ENCODE measurements at places on chromosomes 16 and 17.

- no peak for DNase-seq
Observed at GRCh38 chr17:30924341-30924740, 2.6 kb downstream of the ADAP2 start.

DNA sequence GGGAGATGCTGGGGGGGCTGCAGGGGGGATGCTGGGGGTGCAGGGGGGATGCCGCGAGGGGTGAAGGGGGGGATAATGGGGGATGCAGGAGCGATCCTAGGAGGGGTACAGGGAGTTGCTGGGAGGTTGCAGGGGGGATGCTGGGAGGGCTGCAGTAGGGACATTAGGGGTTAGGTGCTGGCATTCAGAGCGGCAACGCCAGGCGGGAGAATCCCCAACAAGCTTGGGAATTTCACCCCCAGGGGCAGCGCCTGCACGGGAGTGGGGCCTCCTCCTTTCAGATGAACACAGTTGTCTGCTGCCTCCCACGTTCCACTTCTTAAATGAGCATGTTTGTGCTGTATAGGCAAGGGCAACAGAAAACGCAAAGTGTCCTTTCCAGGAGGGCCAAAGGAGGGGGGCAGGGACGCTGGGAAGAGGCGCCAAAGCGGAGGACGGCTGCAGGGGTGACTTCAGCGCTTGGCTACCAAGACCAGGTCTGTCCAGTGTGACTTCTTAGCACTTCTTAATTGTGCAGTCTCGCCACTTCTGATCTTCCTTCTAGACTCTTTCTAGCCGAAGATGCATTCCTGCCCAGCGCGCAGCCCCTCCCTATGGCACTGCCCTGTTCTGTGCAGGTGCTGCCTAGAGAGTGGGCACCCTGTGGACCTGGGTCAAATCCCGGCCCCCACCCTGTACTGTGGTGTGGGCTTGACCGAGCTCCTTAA is 2.0 kb upstream of the SLC6A4 start:
- DNase-seq, result no peak

DNA sequence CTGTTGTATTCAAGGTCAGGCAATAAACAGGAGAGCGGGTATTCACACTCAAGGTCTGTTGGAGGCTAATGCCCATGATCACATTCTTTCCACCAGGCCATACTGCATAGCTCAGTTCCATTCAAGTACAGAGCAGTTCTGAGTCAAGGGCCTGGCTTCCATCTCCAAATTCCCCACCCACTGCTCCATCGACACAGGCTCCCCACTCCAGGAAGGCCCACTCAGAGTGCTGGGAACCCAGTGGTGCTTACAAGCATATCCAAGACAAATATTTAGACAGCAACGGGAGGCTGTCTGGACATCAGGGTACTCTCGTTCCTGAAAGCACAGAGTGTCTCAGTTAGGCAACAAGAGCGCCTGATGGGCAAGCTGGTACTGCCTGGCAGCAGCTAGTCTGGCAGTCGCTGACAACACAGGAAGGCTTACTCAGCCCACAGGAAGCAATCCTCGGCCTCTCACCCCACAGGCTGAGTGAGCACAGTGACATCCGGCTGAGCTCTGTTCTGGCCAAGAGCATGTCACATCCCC is 40.9 kb downstream of the RFFL start:
- peak; percentile 86 for DNase-seq

DNA sequence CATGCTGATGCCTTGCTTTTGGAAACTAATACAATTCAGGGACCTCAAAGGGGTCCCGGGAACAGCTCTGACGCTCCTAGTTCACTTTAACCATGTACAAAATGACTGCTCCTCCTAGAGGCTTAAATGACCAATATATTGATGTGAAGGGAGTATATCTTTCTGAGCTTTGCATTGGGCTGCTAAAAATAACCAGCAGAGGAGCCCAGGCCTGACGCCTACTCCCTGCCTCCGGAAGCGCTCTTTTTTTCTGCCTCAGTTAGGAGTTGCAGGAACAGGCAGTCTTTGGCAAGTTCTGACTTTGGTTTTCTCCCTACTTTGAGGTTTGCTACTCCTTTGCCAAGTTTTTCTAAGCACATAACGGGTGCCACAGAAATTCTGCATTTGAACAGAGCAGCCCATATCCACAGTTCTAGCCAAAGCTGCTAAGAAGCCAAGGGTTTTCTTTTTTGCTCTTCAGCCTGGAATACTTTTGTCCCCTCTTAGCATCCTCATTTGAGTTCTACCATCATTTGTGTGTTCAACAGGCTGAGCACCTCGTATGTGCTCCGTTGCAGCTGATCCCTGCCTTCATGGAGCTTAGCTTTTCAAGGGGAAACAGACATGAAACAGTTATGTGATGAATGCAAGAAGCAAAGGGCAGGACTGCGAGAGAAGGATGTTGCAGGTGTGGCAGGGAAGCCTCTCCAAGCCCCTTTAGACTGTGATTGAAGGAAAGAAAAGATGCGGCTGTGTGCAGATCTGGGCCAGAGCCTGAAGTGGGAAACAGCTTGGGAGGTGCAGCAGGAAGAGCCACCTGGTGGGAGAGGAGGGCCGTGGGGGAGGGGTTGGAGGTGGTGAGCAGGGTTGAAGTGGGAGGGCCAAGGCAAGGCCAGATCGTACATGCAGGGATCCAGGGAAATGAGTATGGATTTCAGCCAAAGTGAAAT is 2.8 kb upstream of the NAGPA start:
- DNase-seq, result no peak

Measured in thoracic aorta (tissue), 2 donors.